Stimulated activated CD4-positive, alpha-beta T cell treated with anti-CD3 and anti-CD28 coated beads, Interleukin-2, amount 100 ng/mL, for 24 hours (primary cell): ENCODE measurements at places on chromosomes 5 and 9.
A peak's percentile ranks its signal among the peaks of the same experiment; 100 is the strongest.

DNA sequence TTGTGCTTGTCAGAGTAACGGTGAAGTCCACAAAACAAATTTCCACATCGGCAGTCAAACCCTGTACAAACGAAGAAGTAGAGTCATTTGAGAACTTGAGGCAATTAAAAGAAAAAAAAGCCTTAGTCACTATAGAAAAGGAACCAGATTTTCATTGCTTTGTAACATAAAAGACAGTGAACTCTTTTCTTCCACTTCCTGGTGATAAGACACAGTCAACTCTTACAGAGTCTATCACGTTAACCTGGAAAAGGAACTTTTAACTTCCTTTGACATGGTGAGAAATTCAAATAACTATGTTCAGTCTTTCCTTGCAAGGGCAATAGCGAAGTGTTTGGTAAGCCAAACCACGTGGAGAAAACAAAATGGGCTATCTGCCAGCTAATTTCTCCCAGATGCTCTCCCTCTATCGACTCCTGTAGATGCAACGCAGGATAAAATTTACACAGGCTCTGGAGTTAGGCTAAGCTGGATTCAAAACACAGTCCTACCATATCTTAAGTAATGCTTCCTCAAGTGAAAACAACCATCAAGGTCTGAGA lies 8.9 kb downstream of the ZFAND5 start:
- DNase-seq: no peak

GRCh38 chr9:111096051-111096450 lies 57.8 kb upstream of the LPAR1 start:
- DNase-seq: no peak

GRCh38 chr9:68706363-68707201 lies 1.5 kb downstream of the PIP5K1B start:
- DNase-seq: peak; percentile 5

- DNase-seq: peak; percentile 58
These were observed 950 bp downstream of the RGMB start for GRCh38 chr5:98774192-98775033.

- DNase-seq: no peak
These were observed 345.6 kb downstream of the EBF1 start for GRCh38 chr5:158754018-158754514.

GRCh38 chr5:10662083-10662482 lies 98.2 kb downstream of the ANKRD33B start:
- DNase-seq: no peak

GRCh38 chr5:102611312-102611711 lies 112.5 kb upstream of the SLCO6A1 start:
- DNase-seq: no peak

DNA sequence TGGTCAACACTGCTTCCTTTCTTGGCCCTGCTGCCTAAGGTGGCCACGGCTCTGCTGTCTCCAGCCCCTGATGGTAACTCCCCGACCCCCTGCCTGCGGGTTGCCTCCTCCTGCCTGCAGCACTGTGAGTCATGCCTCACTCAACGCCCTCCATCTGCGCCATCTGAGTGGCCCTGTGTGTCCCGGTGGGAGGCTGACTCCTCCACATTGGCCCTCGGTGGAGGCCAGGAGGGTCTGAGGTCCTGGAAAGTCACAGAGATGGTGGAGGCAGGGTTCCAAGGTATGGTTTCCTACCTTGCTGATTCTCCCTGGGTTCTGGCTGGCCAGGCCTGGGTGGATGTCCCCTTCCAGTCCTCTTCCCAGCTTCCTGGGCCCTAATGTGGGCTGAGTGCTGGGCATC lies 64.5 kb upstream of the ADAMTS2 start:
- no peak for DNase-seq

- no peak for DNase-seq
These were observed 13.5 kb downstream of the ADRB2 start for GRCh38 chr5:148839960-148840359.

- no peak for DNase-seq
These were observed 866 bp upstream of the SEMA6A start for GRCh38 chr5:116575326-116576052.

DNA sequence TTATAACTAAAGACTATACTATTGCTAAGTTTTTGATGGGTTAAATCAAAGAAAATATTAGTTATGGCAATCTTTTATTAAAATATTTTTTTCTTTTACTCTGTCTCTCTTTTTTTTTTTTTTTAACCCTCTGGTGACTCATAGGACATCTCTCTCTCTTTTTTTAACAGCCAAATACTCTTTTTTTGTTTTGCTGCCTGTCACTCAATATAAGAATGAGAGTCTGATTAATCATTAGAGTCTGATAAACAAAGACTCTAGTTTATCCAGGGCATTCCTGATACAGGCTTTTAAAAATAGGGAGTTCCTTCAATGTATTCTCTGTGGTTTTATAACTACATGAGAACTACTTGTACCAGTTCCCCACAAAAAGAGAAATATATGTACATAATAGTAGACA lies 77.3 kb downstream of the SLC38A9 start:
- DNase-seq: no peak

DNA sequence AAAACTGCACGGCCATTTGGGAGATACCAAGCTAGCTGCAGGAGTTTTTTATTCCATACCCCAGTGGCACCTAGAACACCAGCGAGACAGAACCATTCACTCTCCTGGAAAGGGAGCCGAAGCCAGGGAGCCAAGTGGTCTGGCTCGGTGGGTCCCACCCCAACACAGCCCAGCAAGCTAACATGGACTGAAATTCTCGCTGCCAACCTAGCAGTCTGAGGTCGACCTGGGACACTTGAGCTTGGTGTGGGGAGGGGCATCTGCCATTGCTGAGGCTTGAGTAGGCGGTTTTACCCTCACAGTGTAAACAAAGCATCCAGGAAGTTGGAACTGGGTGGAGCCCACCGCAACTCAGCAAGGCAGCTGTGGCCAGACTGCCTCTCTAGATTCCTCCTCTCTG lies 108.9 kb upstream of the CHD1 start:
- no peak for DNase-seq

DNA sequence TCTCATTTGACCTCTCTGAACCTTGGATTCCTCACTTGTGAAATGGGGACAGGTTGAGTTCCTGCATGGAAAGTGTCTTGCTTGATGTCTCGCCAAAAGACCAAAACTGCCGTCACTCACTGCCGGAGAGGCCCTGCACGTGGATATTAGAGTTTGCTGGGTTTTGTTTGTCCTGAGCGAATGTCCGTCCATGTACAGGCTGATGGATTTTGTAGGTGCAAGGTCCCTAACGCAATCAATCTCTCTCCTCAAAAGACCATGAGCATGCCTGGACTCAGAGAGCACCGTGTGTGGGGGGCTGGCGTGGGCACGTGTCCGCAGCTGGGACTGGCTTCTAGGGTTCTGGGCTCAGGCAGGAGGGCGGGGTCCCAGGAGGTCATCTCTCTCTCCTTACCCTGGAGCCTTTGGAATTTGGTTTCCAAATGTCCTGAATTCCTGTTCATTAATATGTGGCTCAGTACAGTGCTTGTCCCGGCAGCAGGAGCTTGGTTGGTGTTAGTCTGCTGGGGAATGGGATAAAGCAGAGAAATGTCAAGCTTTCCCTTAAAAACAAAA lies 146.0 kb upstream of the IER5L start:
- no peak for DNase-seq

DNA sequence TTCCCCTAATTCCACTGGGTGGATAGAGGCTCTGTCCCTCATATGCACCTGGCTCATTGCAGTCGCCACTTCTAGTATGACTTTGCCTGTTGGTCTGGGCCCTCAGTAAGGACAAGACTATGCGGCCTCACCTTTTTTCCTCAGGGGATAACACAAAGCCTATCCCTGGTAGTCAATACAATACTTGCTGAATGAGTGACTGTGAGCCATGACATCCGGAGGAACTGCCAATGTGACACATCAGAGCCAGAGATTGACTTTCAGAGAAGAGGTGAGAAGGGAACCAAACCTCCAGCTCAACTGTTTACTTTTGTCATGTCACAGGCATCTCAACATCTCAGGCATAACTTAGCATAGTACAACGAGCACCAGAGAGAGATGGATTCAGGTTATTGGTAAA lies 371.3 kb downstream of the DMRT2 start:
- no peak for DNase-seq

- DNase-seq: no peak
These were observed 416.5 kb downstream of the GADD45G start for GRCh38 chr9:90021216-90021906.

- DNase-seq: no peak
These were observed 7.5 kb upstream of the ANKRD33B start for GRCh38 chr5:10556289-10556807.

DNA sequence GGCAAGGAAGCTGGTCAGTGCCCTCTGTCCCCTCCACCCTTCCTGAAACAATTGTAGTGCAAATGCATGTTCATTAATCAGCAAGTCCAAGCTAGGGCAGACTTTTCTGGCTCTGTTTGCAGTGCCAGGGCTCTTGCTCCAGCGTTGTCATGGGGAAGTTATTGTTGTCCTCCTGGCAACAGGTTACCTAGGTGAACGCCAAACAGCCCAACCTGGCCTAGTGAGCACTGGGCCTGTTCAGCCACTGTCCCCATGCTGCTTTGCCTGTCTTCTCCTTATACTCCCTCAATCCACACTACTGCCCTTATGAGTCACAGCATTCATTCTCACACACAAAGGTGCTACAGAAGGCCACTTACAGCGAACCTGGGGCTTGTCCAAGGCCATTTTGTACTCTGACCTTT lies 34.5 kb upstream of the GLIS3 start:
- DNase-seq: no peak

DNA sequence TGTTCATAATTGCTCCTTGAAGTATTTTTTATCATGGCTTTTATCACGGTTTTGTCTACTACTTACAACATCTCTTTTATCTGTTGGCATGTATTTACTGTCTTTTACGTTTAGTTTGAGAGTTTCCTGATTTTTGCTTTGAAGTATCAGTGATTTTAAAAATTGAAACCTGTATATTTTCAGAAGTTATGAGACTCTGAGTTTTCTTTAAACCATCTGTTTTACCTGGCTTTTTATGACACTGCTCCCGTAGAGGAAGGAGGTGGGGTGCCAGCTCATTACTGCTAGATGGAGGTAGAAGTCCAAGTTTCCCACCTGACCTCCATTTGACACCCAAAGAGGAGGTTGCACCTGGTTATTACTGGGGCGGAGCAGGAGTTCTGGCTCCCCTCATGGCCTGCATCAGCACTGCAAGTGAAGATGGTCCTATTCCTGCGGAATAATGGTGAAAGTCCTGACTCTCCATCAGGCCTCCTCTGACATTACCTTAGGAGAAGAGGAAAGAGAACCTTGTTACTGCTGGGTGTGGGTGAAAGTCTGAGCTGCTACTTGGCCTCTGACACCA lies 10.0 kb upstream of the ZNF131 start:
- DNase-seq: peak; percentile 41

GRCh38 chr5:150241298-150242160 lies 48.0 kb downstream of the CAMK2A start:
- no peak for DNase-seq

- DNase-seq: no peak
These were observed 1.6 kb downstream of the GM2A start for GRCh38 chr5:151254556-151254955.

DNA sequence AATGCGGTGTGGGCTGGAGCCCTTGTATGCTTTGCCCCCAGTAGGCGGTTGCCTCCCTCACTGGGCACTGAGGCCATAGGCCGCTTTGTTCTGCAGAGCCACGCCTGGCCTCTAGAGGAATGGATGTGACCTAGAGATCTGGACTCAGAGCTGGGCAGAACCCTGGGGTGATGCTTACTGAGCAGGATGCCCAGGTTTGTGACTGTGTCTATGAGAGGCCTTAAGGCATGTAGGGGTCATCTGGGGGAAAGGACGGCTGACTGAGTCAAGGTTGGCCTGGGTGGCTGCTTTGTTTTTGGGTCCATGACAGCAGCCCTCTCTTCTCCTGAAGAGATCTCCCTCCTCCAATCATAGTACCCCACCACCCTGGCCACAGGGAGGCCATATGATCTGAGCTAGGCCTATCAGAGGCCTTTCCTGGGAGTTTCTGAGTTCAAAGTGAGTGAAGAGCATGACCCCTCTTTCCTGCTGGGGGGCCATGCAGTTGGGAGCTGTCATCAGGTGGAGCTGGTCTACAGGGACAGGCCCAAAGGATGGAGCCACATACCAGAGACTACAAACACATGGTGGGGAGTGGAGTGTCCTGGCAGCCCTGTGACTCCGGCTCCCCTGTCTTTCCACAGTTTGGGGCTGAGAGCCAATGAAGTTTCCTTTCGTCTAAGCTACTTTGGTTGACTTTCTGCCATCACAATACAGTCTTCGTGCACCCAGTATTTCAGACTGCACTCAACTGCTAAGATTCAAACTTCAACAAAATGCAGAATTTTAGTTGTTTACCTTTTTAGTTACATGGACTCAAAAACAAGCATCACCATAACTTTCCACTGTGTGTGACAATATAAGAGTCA lies 165.4 kb downstream of the AUH start:
- no peak for DNase-seq

DNA sequence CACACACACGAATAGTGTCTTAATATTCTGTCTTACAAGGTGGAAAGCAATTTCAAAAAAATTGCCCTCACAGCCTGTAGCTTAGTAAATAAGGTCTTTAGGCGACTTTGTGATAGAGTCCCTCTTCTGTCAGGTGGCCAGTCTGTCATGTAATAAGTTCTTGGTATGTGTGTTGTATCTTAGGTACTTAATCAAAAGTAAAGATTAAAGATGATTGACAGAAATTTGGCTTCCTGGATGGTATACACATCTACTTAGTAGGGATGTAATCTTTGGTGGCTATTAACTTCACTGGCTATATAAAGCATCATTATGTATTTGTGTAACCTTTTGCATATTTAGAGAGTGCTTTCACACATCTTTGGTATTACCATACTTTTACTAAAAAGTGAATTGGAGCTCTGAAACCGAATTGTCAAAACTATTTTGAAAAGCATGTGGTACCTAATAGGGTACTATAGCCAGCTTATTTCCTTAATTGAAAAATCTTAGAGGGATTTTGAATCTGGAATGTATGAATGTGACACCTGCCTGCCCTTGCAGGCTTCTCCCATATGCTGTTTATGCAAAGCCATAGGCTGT lies 3.4 kb downstream of the G3BP1 start:
- DNase-seq: no peak

DNA sequence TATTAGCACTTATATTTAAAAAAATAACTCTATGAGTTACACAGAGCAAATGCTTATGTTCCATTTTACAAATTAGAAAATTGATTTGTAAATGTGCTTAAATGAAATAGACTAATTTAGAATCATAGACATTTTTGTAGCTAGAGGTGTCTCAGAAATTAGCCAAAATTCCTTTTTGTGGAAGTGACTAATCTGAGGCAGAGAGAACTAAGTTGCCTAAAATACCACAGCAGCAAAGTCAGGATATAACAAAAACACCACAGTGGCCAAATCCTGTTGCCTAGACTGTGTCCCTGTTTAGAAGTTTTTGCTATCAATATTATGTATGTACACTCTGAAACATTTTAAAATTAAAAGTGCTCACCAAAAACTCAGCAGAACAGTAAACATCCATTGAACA lies 18.7 kb downstream of the ADAMTSL1 start:
- DNase-seq: no peak

GRCh38 chr9:94779693-94780290 lies 53.3 kb downstream of the AOPEP start:
- no peak for DNase-seq

- peak; percentile 35 for DNase-seq
These were observed 586 bp upstream of the MTAP start for GRCh38 chr9:21801683-21802417.

- no peak for DNase-seq
These were observed 151.5 kb upstream of the IL12B start for GRCh38 chr5:159481751-159482150.

GRCh38 chr9:82209797-82210470 lies 221.4 kb downstream of the SPATA31D1 start:
- no peak for DNase-seq

- DNase-seq: no peak
These were observed 31.1 kb downstream of the SEMA6A start for GRCh38 chr5:116543501-116543900.

GRCh38 chr9:36165826-36166167 lies 3.4 kb upstream of the CCIN start:
- no peak for DNase-seq
